Mucosa of gallbladder (tissue), 1 donor: ENCODE measurements at places on chromosomes 6 and 20.

DNA sequence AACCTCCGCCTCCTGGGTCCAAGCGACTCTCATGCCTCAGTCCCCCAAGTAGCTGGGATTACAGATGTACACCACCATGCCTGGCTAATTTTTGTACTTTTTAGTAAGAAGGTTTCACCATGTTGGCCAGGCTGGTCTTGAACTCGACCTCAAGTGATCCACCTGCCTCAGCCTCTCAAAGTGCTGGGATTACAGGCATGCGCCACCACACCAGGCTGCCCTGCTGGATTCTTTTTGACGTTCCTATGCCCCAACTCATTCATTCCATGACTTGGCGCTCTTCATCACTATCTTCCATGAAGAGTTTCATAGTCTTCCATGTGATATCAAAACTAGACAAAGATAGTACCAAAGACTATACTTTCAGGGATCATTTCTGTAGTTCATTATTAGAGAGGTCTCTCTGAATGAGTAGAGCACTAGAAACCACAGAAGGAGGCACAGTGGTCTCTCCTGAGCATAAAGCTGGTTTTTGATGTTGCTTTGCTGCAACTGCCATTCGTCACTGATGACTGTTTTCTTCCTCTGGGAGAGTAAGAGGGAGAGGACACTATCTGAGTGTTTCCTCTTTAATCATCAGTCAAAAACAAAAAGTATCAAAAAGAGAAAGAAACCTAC, 23.5 kb downstream of the DNAAF9 start:
- no peak for DNase-seq

- DNase-seq = peak; percentile 16
These were observed 194.9 kb downstream of the PHACTR1 start for GRCh38 chr6:12911427-12911826.

GRCh38 chr20:19562426-19562825, 195.6 kb upstream of the RIN2 start:
- DNase-seq = no peak

DNA sequence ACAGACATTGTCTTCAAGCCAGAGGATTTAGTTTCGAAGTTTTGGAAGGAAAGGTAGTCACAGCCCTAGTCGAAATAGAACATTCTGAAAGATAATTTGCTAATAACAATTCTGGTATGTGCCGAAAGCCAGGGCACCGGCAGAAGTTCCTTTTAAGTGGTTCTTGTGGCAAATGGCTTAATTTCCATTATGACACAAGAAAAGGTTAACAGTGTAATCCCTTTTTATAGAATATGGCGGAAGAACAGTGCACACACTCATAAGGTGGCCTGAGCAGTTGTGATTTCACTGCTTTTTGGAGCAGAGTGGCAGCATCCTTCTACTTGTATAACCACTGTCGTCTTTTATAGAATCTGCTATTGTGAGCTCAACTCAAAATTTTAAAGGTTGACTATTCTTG, 152.4 kb downstream of the SASH1 start:
- DNase-seq = no peak

GRCh38 chr6:168020242-168020641, 22.8 kb downstream of the KIF25 start:
- no peak for DNase-seq

DNA sequence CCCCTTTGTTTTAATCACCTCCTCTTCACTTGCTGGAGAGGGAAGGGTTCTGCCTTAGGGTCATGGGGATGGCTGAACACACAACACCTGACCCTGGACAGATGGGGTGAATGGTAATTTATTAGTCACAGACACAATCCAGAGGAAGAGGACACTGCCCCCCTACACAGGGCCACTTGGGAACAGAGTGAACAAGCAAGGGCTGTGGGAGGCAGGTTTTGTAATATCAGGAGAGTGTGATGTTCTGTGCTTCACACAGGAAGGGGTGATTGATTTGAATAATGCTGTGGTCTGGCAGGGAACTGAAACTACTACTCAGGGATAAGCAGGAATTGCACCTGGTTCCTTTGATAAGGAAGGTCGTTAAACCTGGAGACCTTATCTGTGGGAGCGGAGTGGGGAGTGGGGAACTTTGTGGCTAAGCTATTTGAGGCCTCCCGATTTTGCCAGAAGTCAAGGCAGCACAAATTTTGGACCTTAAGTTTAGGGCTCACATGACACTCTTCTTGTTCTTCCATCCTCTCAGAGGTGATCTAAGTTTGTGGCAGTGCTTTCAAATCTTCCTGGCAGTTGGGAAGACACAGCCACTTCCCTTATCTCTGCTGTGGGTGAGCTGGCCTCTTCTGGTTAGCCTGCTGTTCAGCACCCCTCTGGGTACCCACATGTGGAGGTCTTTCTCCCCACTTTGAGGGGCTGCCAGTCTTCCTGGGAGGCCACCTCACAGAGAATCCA, 77.8 kb downstream of the CD164 start:
- DNase-seq = no peak

DNA sequence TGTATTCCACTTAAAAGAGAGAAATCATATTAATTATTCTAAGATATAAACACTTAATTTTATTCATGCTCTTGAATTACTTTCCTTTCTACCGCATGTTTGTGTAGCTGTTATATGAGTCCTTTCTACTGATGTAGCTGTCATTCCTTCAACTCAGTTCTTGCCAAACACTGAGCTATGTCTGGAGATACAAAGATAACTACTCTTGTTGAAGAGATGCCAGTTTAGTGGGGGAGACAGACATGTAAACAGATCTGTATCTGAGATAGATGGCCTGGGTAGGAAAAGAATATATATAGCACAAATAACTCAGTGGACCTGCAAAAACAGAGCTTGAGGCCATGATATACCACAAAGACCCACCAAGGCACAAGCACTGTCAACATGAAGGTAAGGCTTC, 157.3 kb downstream of the BTBD9 start:
- no peak for DNase-seq

DNA sequence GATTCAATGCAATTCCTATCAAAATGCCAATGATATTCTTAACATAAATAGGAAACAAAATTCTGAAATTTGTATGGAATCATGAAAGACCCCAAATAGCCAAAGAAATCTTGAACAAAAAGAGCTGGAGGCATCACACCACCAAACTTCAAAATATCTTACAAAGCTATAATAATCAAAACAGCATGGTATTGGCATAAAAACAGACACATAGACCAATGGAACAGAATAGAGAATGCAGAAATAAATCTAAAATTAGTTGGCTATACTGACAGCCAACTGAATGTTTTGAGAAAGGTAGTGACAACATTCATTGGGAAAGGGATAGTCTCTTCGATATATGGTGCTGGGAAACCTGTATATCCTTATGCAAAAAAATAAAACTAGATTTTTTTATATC, 121.9 kb upstream of the ASCC3 start:
- no peak for DNase-seq

DNA sequence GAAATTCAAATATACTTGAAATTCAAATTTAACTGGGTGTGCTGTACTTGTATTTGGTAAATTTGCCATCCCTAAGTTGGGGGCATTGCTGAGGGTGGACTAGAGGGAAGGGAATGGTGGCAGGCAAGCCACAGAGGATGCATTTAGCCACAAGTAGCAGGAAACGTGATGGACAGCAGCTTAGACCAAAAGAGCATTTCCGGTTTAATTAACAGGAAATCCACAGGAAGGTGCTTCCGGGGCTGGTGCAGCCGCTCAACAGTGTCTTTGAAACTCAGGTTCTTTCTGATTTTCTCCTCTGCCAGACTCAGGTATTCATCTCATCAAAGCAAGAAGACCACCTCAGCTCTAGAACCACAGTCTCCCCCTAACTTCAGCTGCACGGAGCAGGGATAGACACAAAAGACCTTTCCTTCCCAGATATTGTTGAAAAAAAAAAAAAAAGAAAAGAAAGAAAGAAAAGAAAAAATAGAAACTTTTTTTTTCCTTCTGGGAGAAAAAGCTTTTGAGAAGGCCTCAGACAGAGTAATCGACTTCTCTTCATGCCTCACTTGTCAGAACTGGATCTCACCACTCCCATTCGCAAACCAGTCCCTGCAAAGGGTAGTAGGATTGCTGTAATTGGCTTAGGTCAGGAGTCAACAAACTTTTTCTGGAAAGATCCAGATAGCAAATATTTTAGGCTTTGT, 8.0 kb upstream of the BCAS1 start:
- DNase-seq = no peak

- no peak for DNase-seq
These were observed 257.1 kb upstream of the TAB2 start for GRCh38 chr6:149060300-149060984.

GRCh38 chr6:107360476-107360875, 98.9 kb downstream of the PDSS2 start:
- no peak for DNase-seq

- DNase-seq = no peak
These were observed 127.0 kb downstream of the PXDC1 start for GRCh38 chr6:3624250-3625136.

DNA sequence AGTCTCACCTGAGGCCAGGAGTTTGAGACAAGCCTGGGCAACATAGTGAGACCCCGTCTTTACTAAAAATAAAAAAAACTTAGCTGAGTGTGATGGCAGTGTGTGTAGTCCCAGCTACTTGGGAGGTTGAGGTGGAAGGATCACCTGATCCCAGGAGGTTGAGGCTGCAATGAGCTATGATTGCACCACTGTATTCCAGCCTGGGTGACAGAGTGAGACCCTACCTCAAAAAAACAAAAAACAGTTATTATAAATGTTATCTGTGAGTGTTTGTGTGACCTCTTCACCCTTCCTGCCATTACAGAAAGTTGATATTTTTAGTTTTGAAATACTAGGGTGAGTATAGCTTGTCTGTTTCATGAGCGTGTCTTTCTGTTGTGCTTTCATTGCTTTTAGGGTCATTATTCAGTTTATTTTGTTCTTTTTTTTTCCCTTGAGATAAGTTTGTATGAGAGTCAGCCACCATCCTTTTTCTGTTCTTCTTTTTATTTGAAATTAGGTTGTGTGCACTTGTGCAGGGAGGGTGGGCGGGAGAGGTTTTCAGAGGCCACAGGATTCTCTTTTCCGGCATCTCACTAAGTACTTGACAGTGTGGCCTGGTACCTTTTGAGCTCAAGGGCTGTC, 26.2 kb downstream of the CDYL start:
- DNase-seq = no peak

GRCh38 chr6:24990944-24991809, 55.4 kb upstream of the RIPOR2 start:
- DNase-seq = no peak

GRCh38 chr20:9887706-9888105, 48.8 kb upstream of the PAK5 start:
- DNase-seq = no peak

DNA sequence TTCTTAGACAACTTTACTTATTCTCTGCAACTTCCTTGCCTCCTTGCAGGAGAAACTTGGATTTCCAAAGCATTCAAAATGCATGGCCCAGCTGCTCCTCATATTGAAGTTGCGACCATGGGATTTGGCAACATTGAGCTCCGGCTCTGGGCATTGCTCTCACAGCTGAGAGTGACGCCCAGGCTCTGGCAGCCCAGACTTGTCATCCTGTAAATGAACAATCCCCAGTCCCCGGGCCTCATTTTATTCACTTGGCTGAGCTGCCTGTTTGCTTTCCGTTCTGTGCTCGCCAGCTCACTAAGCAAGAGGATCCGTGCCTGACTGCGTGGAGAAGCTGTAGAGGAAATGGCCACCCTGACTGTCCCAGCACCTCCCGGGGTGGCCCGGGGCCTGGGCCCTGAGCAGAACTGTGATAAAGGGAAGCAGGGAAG, 119.5 kb upstream of the CD93 start:
- peak; percentile 66 for DNase-seq

DNA sequence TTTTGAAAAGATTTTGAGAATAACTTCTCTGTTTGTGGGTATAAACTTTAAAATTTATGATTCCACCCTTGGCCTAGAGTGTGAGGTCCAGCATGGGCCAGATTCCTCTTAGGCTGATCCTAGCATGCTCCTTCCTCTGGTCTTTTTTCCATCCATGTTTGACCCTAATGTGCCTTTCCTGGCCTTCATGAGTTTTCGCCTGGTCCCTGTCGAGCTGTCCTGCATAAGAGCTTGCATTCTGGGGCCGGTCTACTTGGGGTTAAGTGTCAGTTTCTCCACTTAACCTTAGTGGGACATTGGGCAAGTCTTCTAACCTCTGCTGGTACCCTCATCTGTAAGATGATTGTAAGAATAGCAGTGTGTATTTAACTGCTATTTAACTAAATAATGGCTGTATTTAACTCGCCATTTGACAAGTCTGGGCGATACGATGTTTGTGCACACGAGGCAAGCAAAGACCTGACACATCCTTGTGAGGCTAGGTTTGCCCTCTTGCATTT, 40.7 kb upstream of the TAGAP start:
- no peak for DNase-seq

GRCh38 chr6:45921691-45922281, 93.9 kb downstream of the CLIC5 start:
- DNase-seq = no peak

- DNase-seq = peak; percentile 74
These were observed 28.5 kb downstream of the SMOC2 start for GRCh38 chr6:168469521-168469920.

DNA sequence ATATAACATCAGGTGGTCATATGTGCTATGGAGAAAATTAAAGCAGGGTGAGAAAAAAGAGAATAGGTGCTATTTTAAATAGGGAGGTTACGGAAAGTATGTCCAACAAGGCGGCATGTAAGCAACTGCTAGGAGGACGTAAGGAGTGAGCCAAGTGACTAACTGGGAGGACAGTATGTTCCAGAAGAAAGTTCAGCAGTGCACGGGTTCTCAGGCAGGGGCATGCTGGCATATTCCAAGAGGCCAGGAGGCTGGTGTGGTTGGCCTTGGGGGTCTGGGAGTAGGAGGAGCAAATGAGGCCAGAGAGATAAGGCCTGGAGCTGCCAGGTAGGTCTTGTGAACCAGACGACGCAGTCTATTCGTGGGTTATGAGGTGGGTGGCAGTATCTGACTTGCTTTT, 112.4 kb downstream of the ARMC2 start:
- no peak for DNase-seq

DNA sequence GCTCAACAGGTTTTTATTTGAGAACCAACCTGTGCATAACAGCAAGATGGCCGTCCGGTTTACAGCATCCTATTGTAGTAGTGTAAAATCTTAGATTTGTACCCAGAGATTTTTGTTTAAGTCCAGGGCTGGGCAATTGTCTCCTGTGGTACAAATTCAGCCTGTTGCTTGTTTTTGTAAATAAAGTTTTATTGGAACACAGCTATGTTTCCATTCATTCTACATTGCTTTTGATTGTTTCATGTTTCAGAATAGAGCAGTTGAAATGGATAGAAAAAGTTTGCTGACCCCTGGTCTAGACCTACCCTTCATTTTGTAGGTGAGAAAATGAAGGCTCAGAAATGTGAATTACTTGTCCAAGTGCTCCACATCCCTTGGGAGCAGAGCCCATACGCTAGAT, 8.5 kb downstream of the SMPDL3A start:
- DNase-seq = no peak

DNA sequence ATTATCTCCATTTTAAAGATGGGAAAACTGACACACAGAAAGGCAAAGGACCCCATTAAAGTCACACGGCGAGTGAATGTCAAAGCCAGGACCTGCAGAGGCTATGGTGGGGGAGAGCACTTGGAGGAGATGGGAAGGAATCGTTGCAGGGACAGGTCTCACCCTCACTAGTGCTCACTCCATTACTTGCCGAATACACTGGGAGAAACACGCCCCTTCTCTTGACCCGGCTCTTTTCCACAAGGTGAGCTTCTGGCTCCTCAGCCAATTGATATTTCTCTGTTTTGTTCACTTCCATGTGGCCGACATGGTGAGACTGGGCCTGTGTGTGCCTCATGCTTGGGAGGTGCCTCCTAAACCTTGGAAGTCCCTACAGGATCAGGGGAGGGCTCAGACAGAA, 117.8 kb upstream of the KCNG1 start:
- no peak for DNase-seq
